ENCODE measurements at places on chromosomes 2 and 18. TPM values are rescaled to one million over a fixed set of nuclear protein-coding genes. Genes with fewer than 3 reads are reported as not detected.

DNA sequence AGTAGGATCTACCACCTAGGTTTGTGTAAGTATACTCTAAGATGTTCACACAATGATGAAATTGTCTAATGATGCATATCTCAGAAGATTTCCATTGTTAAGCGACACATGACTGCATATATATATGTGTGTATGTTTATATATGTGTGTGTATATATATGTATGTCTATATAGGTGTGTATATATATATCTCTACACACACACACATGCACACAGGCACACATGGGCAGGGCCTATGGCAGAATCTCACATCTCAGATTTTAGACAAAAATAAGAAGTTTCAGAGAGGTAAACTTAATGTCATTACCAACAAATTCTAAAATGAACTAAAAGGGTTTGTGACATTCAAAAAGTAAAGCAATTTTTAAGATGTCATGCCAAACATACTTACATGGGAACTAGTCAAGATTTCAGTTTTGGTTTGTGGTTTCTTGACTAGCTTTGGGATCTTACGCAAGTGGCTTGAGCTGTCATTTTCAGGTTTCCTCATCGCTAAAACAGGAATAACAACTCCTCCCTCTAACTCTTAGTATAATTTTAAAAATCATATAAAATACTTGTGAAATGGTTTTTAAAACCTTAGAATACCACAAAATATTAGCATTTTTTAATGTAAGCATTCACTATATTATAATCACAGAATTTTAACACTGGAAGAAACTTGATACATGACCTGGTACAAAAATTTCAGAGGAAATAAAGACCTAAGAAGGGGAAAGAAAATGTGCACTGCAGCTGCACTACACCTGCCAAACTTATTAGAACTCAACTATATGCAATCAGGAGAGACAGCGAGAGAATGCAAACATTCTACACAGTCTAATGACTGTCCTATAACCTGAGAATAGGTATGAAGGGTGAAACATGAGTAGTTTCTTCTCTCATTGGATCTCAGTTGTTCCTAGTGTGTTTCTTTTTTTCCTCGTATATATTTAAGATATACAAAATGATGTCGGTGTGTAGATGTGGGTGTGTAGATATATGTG, 75.7 kb downstream of the TTC21B start:
- no peak for ATAC-seq

DNA sequence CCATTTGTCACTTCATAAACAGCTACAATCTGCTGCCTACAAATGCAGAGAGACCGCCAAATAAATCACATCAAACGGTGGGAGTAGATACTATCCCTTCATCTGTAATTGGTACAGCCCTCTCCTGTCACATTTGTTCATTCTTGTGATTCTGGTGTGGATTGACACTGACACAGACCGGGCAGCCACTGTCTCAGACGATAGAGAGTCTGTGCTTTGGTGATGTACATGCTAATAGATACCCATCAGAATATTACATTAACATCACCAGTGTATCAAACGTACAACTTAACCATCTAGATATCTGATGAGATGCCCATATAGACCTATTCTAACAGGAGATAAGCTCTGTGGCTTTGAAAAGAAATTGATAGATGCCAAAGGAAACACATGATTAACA, 419.7 kb upstream of the ZEB2 start:
- ATAC-seq = no peak

The NOSTRIN gene
- total RNA-seq = 0.26 TPM

DNA sequence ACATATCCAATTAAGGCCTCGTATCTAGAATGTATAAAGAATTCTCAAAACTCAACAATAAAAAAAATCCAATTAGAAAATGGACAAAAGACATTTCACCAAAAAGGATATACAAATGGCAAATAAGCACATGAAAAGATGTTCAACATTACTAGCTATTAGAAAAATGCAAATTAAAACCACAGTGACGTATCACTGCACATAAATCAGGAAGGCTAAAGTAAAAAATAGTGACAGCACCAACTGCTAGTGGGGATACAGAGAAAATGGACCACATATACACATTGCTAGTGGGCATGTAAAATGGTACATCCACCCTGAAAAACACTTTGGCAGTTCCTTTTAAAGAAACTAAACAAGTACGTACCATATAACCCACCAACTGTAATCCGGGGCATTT, 59.7 kb downstream of the SMAD4 start:
- ATAC-seq = no peak

DNA sequence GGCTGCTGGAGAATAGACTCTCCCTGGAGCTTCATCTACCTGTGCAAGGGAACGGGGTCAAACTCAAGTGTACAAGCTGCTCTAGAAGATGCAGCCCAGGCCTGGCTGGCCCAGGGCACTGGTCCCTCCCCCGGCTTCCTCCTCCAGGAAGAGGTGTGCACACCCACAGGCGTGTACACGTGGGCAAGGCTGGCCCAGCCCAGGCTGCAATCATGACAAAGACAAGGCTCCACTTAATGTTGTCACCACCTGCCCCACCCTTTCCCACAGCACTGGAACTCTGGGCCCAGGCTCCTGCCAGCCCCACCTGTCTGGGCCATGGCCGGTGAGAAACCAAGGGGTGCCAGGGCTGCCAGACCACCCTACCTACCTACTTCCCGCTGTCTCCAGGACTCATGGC, 29.6 kb upstream of the ALPP start:
- ATAC-seq = peak; percentile 77
